ENCODE measurements at places on chromosomes 5 and 9. TPM values are rescaled to one million over a fixed set of nuclear protein-coding genes. Genes with fewer than 3 reads are reported as not detected.

DNA sequence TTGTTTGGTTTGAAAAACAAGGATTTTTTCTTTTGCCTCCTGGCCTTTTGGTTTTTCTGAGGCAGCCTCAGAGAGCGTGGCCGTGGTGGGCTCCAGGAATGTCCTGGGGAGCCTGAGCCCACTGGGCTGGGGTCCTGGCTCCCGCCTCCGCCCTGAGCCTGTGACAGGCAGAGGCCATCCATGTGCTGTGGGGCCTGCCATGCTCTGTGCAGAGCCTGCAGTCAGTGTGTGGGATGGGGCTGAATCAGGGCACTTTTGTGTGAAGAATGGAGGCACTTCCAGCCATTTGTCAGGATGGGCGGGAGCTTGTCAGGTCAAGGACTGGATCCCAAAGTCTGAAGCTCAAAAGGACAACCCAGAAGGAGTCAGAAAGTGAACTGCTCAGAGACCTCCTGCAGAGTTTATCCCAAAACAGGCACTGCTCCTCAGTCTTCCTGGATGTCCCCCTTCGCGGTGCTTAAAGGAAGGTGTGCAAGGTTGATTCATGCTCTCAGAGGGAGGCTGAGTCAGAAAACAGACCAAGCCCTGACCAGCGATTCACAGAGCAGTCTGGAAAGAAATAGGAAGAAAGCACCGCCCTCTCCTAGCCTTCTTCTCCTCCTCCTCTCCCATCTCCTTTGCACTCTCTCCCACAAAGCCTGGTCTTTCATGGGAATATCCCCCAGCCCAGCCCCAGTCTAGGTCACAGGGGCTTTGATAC, 53.2 kb downstream of the MVB12B start:
- peaks cover 9% of the 10 kb centered on the region for H3K4me1 ChIP-seq
- no peak for DNase-seq
- no peak overlapping the region for H3K27ac ChIP-seq

The ABCA1 gene
- total RNA-seq, result not detected

The INSL6 gene
- not detected for total RNA-seq

DNA sequence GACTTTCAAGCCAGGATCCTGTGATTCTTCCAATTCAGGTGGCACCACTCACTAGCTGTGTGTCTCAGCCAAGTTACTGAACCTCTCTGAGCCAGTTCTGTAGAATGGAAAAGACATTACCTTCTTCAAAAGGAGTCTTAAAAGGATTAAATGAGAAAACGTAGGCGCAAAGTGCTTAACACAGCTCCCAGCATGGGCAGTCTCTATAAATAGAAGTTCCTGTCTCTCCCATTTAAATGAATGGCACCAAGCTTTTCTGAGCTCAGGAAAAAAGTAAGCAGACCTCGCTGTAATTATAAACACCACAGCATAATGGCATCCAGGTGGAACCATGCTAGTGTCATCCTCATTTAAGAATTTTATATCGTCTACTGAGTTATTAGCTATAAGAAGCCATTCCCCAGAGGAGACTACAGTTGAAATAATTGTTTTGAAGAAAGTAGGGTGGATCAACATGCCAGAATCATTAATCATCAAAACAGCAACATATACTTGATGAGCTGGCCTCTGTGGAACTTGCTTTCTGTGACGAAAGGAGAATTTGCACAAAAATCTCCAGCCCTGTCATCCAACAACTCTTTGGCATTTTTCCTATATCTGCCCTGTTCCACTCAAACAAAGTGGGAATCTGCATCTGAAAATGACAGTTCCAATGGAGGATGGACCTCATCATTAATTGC, 188.9 kb downstream of the SPOCK1 start:
- H3K27ac ChIP-seq, result no peak overlapping the region
- peaks cover 4% of the 10 kb centered on the region for H3K27me3 ChIP-seq
- no peak overlapping the region for H3K4me3 ChIP-seq
- H3K36me3 ChIP-seq, result no peaks in the 10 kb centered on the region

- H3K27ac ChIP-seq, result no peak overlapping the region
- no peaks in the 10 kb centered on the region for H3K36me3 ChIP-seq
- DNase-seq, result no peak
- H3K27me3 ChIP-seq, result peaks cover 10% of the 10 kb centered on the region
- H3K4me3 ChIP-seq, result no peak overlapping the region
These were observed 1.9 kb upstream of the NRARP start for GRCh38 chr9:137303893-137304382.

Measured in activated T-helper 2 cell treated with anti-CD3 and anti-CD28 coated beads, Interferon-gamma antibody, Interleukin-2, Interleukin-4, amounts not matched to agents 10 μg/mL and 5 μg/mL and 100 μg/mL, durations not matched to agents 14 hours and 24 hours and 36 hours (primary cell).